ENCODE measurements at places on chromosomes 3 and 15.

- DNase-seq, result peak; percentile 92
Observed at GRCh38 chr3:32249184-32249782, 10.8 kb downstream of the CMTM8 start.

DNA sequence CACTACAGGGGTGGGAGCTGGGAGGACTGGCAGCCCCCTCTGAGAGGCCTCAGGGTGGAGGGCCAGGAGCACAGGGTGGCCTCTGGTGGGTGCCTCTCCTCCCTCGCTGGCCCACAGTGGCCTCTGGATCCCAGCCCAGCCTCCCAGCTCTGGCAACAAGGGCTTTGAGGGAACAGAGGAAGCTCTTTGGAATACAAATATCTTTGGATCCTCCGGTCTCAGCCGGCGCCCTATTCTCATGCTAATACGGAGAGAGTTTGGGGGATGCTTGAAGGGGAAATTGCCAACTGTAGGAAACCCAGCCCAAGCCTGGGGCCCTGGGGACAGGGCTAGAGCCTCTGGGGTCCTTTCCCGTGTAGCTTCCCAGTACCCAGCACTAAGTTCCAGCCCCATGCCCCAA lies 33.4 kb upstream of the INSYN1 start:
- no peak for DNase-seq

DNA sequence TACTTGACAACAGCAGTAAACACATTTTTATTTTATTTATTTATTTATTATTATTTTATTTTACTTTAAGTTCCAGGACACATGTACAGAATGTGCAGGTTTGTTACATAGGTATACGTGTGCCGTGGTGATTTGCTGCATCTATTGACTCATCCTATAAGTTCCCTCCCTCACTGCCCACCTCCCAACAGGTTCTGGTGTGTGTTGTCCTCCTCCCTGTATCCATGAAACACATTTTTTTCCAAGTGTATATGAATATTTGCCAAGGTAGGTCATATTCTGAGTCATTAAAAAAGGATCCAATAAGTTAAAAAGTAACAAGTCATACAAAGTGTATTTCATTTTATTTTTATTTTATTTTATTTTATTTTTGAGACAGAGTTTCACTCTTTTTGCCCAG lies 567.3 kb upstream of the KCNMB2 start:
- peak; percentile 44 for DNase-seq

DNA sequence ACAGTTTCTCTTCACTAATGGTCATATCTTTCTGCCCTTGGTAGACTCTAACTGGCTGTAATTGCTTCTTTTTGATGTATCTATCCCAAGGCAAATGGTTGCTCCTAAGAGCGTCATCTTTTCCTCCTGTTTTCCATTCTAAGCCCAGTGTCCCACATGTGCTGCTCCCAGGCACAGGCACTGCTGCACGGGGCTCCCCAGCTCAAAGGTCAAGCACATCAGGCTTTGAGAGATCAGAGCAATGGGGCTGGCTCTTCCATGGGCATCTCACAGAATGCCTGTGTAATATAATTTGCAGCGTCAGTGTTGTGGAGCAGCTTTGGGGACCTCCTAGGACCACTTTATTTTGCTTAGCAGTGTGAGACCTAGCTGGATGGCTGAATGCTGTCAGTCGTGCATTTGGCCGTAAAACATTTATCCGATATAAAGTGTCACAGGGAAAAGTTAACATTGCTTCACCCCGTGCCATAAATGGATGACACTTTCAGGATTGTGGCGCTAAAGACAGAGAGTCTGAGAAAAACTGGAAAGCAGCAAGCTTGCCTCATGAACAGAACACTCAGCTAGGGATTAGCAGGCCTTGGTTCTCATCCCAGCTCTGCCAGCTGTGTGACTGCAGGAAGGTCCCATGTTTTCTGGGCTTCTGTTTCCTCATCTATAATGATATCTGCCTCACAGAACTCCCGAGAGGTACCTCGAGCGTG lies 277.5 kb upstream of the TBL1XR1 start:
- no peak for DNase-seq

- DNase-seq, result no peak
Observed at GRCh38 chr3:187804745-187805121, 59.5 kb upstream of the BCL6 start.

DNA sequence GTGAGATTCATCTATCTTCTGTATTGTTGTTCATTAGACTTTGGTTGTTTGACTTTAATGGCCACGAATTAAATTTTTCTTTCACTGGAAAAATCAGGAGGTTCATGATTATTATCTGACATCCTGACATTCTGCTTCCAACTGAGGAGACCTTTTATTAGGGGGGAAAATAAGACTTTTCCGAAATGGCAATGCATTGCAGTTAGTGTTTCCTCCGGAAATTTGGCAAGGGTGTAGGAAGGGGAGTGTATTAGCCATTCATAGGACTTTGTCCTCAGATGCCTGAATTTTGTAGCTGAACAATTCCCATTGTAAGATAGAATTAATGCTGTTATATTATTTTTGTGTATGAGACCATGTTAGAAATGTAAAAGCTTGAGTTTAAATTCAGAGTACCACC lies 450.6 kb upstream of the TGFBR2 start:
- no peak for DNase-seq

DNA sequence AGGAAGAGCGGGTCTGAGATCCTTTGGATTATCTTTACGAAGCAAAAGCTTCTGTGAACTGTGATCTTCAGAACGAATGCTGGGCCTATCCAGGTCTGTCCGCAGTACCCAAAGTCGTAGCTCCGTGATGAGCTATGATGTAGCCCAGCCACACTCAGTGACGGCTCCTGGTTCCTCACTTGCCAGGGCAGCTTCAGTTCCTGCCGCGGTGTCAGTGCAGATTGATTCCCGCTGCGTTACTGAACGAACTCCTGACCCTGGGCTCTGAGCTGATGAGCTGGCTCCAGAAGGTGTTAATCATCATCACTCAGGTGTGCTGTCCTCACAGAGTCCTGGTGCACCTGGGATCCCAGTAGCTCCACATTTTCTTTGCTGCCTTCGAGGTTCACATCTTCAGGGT lies 45.0 kb downstream of the TMEM44 start:
- no peak for DNase-seq

GRCh38 chr15:81338170-81339007 lies 14.4 kb upstream of the STARD5 start:
- peak; percentile 78 for DNase-seq

DNA sequence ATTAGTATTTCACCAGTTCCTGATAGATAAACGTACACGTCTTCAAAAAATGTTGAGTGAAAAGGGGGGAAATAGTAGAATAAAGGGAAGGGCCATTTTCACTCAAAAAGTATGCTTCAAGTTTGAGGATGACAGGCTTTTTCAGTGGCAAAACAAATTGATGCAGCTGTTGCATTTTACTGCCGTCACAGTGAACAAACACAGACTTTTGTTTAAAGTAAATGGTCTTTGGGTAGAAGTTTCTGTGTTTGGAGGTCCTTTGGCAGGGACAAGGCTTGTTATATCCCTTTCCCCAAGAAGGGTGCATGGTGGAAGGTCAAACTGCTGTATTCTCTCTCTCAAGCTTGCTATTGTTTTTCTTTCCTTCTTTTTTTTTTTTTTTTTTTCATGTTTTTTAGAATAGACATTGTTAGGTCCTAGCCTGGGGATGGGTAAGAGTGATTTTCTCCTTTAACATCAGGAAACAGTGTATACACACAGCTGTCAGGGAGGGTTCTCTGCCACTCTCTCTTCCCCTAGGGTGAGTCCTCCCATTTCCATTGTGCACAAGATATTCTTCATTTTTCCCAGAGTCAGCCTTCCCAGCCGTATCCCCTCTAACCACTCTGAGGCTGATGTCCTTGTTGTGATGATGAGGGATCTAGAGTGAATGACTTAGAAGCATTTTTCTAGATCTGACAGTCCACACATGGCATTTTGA lies 6.6 kb upstream of the SUCNR1 start:
- DNase-seq, result no peak

DNA sequence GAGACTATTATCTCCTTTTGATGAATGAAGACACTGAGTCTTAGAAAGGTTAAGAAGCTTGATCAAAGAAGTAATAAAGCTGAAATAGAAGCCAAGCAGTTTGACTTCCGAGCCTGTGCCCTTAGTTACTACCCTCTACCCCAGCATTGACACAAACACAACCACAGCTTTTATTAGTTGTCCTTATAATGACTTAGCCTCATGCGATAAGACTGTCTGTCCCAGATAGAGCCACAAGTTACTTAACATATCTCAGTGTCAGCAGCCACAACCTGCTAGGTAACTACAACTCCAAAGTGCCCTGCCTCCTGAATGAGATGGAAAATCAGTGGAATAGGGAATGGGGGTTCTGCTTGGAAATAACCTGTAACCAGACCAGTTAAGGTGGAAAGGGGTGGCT lies 781.6 kb upstream of the CFAP20DC start:
- DNase-seq, result no peak

- DNase-seq, result peak; percentile 8
Observed at GRCh38 chr15:72047020-72047419, 70.9 kb downstream of the MYO9A start.

- no peak for DNase-seq
Observed at GRCh38 chr3:72535772-72536171, 312.5 kb downstream of the SHQ1 start.

- DNase-seq, result no peak
Observed at GRCh38 chr3:7241584-7242302, 380.8 kb downstream of the GRM7 start.

- DNase-seq, result no peak
Observed at GRCh38 chr3:85758442-85758841, 799.7 kb downstream of the CADM2 start.

DNA sequence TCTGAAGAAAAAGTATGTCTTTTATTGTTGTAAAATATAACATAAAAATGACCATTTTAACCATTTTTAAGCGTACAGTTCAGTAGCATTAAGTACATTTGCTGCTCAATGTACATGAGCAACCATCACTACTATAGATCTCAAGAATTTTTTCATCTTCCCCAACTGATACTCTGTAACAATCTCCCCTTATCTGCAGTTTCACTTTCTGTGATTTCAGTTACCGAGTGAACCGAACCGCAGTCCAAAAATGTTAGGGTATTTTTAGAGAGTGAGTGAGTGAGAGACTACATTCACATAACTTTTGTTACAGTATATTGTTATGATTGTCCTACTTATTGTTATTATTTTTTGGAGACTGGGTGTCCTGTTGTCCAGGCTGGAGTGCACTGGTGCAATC lies 9.0 kb upstream of the SLC25A26 start:
- DNase-seq, result no peak

DNA sequence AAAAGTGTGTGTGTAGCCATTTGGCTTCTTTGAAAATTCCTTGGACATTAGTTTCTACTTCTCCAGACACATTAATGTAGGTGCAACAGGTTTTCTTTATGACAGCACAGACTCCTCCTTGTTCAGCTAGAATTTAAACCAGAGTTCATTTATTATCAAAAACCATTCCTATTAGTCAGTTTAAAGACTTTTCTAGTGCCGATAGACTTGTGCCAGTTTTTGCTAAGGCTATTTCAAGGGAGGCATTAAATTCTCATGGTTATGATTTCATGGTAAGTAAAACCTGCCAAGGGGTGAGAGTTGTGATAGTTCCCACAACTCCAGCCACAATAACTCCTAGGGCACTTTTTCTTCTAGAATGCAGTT lies 20.6 kb upstream of the SENP7 start:
- peak; percentile 66 for DNase-seq

- DNase-seq, result no peak
Observed at GRCh38 chr3:106088304-106088703, 219.5 kb upstream of the CBLB start.

DNA sequence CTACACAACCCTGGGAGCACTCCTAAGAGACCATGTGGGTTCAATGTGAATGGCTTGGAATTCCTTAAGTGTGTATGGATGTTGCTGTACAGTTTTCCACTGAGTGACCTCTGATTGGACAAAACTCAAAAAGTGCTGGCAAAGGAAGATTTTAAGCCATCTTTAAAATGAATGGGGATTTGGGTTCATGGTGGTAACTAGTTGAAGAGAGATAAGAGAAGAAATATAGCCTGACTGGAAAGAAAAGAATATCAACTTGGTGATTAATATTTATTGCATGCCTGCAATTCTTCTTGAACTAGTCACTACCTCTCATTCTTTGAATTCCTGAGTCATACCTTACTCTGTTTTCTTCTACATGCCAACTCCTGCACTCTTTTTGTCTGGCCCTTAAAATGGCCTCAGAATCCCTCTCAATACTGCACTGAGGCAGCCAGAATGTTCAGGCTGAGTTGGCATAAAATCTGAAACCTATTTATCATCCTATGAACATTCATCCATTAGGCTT lies 124.7 kb downstream of the RPL22L1 start:
- peak; percentile 95 for DNase-seq

DNA sequence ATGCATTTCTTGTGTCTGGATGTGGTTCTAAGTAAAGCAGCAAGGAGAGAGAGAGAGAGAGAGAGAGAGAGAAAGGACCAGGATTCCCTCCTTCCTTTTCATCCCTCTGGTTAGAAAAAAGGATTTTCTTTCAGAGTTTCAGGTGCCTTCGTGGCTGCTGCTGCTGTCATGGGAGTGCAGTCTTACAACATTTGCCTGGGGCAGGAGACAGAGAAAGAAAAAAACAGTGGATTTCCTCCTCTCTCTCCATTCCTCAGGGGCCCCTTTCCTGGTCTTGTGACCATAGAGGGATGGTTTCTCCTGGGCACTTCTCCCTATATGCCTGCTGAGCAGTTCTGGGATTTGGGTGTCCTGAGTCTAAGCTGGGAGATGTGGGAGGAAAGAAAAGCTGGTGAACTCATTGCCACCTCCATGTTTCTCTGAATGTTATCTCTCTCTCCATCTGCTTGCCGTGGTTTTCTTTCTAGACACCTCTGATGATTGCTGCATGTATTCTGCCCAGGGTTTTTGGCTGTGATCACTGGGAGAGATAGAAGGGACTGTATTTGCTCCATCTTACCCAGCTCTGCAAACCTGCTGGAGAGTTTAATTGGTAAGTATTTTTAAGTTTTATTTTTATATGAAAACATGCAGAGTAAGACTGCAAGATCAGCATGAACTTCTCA lies 142.4 kb upstream of the RGMA start:
- DNase-seq, result no peak

- DNase-seq, result no peak
Observed at GRCh38 chr15:97425596-97425995, 534.9 kb upstream of the ARRDC4 start.
